Stimulated activated CD8-positive, alpha-beta memory T cell treated with anti-CD3 and anti-CD28 coated beads, Interleukin-12 subunit alpha, Interleukin-12 subunit beta, amount 100 ng/mL, for 1 hour (primary cell): ENCODE measurements at places on chromosomes 3 and 15.
A peak's percentile ranks its signal among the peaks of the same experiment; 100 is the strongest.

DNA sequence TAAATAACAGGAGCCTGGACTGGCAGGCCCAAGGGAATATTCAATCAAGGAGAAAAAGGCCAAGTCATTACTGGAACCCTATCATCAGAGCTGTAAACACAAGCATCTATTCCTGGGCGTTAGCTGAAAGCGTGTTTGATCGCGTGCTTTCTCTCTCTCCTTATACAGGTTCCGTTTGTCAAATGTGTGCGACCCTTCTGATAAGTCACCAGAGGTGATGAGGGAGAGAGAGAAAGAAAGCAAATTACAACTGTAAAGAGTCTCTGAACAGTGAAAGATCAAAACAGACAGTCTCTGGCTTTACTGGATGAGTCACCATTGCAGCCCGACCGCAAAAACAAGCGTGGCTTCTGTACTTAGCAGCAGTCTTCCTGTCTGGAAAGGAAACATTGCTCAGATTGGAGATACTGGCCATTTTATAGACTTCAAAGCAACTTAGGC is 39.5 kb upstream of the TPRG1 start:
- peak; percentile 64 for DNase-seq

DNA sequence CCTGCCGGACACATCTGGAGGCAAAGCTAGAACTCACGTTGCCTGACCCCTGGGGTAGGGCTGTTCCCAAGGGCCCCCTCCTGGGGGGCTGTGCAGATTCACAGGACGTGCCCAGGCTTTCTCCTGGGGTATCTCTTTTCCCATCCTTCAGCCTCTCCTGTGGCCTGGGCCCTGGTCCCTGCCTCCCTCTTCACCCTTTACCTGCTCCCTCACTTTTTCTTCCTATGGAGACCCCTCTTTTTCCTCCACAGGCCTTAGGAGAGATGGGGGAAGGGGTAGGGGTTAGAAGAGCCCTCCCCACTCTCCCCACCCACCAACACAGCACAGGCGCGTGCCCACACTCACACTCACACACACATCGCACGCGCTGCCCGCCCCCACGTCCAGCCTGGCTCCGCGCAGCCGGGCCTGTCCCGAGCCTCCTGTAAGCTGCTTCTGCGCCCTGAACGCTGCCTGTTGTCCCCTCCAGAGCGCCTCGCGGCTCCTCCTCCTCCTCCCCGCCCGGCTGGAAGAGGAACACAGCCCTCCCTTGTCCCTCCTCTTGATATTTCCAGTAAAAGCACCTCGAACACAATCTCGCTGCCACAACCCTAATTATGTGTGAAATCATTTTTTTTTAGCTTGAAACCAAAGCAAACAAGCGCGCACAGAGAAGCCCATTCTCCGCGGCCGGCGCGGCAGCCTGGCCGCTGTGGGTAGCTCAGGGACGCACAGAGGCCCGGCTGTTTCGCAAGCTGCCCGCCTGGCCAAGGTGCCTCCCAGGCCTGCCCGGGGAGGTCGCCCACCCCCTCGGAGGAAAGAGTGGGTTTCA is 33.9 kb upstream of the ACAN start:
- no peak for DNase-seq

DNA sequence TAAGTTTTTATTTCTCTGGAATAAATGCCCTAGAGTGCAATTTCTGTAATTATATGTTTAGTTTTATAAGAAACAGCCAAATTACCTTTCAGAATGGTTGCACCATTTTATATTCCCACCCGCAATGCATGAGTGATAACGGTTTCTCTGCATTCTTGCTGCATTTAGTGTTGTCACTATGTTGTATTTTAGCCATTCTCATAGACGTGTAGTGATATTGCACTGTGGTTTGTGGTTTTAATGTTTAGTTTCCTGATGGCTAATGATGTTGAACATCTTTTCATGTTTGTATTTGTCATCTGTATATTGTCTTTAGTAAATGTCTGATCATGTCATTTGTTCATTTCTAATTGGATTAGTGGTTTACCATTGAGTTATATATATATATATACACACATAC is 73.0 kb upstream of the GOLIM4 start:
- DNase-seq: no peak

GRCh38 chr3:16587681-16588060 is 17.6 kb downstream of the DAZL start:
- DNase-seq: no peak

DNA sequence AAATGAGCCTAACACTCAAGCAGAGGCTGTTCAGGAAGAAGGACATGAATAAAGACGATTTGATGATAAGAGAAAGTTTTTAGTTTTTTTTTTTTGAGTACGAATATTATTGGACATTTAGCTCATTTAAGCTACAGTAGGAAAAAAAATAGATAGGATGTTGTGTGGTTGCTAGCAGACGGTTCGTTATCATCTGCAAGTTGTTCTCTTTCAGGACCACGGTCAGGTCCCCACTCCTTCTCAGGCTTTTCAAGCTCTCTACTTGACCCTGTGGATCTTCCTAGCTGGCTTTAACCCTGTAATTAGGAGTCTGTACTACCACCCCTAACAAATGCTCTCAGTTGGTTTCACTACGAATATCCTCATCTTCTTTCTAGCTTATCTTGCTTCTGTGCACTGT is 1.1 kb downstream of the KCNH8 start:
- no peak for DNase-seq
